CD8-positive, alpha-beta memory T cell (primary cell): ENCODE measurements at places on chromosomes 1 and 21.

DNA sequence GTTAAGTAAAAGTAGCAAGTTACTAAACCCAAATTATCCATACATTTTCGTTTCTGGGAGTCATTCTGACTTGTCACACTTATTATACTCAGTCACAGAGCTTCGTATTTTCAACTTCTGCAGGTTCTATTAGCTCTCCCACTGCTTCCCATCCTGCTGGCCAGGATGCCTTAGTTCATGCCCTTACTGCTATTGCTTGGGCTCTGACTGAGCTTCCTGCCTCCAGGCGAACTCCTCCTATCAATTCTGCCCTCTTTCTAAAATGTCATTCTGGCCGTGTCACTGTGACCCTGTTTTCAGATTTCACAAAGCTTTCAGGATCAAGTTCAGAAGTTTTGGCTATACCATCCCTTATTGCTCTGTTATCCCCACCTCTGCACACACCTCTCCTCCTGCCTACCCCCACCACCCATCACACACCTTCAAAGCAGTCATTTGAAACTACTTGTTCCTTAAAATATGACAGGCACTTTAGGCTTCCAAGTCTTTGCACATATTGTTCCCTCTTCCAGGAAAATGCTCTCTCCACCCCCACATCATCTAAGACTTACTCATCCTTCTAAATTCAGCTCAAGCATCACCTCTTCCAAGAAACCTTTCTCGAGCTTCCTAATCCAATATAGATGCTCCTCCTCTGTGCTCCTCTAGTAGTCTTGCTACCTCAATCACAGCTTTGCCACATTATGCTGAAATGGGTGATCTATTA, 278.0 kb downstream of the BRINP2 start:
- no peak for DNase-seq

- DNase-seq, result no peak
Observed at GRCh38 chr1:172931761-172932160, 119.0 kb downstream of the TNFSF18 start.

- peak; percentile 66 for DNase-seq
Observed at GRCh38 chr1:206479183-206480125, 9.2 kb downstream of the IKBKE start.

- no peak for DNase-seq
Observed at GRCh38 chr1:154406886-154407197, 1.7 kb downstream of the IL6R start.

DNA sequence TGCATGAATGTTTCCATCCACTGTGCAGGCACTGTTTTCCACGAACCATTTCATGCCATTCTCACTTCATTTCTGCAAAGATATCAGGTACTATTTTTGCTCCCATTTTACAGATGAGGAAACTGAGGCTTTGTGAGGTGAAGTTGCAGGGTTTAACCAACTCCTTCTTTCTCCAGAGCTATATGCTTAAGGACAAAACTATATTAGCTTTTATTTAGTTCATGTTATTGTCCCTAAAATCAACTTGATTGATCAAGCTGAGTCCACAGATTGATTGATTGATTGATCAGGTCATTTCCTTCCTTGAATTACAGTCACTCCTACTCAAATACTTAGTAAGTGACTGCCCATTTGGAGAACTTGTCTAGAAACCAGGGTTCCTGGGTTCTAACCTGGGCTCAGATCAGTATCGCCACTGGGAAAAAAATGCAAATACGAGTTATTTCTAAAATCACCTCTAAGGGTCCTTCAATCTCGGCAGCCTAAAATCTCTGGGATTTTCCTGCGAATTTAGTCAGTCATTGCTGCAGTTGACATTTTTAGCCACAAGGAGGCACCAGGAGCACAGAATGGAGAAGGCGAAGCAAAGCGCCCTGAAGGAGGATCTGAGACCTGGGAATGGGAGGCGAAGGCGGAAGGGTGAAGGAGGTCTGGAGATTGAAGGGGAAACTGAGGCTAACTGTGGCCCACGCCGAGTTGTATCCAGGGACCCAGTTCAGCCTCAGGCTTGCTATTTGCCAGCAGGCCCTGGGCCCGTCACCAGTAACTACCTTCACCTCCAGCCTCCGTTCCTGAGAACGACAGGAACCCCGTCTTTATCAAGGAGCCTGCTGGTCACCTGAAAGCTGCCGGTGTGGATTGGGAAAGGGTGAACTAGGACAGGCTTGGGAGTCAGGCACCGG, 14.3 kb upstream of the MUL1 start:
- DNase-seq, result peak; percentile 60

- DNase-seq, result no peak
Observed at GRCh38 chr1:229624521-229625070, 1.3 kb downstream of the TAF5L start.

DNA sequence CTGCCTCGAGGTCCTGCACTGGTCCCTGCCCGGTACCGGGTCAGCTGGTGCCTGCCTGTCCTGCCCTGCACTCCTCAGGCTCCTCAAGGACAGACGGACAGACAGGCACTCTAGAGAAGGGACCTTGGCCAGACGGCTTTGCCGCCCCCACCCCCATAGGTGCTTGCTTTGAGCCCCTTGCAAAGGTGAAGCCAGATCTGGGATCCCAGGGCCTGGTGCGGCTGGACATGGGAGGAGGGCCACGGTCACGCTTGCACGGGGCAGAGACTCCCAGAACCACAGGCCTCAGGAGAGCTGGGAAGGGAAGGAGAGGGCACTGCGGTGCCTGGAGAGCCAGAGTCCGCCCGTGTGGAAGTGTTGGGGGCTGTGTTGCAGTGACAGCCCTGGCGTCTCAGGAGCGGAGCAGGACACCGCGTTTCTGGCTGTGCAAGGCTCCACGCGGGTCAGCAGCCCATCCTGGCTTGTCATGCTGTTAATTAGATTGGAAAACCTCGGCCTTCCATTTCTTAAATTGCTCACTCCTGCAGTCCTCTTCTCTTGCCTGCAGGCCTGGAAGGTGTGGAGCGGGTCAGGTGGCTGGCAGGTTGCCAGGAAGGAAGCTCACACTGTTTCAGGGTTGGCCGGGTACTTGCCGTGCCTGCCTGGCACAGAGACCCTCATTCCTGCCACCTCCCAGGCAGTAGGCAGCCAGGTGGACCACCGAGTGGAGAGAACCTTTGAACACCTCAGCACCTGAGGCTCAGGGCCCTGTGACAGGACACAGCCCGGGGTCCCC, 16.3 kb downstream of the COL18A1 start:
- peak; percentile 33 for DNase-seq

- DNase-seq, result no peak
Observed at GRCh38 chr1:67801903-67802302, 31.4 kb downstream of the GNG12 start.

GRCh38 chr1:70090875-70091274, 114.5 kb downstream of the LRRC40 start:
- DNase-seq, result no peak
